Muscle of arm (tissue), 14 donors: ENCODE measurements at places on chromosomes 6 and 20.

- peak; percentile 55 for DNase-seq
Observed at GRCh38 chr6:118746145-118746824, 94.9 kb upstream of the CEP85L start.

GRCh38 chr20:24011282-24011681, 22.7 kb upstream of the GGTLC1 start:
- DNase-seq = no peak

GRCh38 chr6:108560463-108561308, at the start of gene FOXO3:
FOXO3 (plus strand) TSS chr6:108560917; CDS start chr6:108561209, 292 bp downstream.
- peak; percentile 81 for DNase-seq

- DNase-seq = no peak
Observed at GRCh38 chr6:149181304-149181703, 136.2 kb upstream of the TAB2 start.

DNA sequence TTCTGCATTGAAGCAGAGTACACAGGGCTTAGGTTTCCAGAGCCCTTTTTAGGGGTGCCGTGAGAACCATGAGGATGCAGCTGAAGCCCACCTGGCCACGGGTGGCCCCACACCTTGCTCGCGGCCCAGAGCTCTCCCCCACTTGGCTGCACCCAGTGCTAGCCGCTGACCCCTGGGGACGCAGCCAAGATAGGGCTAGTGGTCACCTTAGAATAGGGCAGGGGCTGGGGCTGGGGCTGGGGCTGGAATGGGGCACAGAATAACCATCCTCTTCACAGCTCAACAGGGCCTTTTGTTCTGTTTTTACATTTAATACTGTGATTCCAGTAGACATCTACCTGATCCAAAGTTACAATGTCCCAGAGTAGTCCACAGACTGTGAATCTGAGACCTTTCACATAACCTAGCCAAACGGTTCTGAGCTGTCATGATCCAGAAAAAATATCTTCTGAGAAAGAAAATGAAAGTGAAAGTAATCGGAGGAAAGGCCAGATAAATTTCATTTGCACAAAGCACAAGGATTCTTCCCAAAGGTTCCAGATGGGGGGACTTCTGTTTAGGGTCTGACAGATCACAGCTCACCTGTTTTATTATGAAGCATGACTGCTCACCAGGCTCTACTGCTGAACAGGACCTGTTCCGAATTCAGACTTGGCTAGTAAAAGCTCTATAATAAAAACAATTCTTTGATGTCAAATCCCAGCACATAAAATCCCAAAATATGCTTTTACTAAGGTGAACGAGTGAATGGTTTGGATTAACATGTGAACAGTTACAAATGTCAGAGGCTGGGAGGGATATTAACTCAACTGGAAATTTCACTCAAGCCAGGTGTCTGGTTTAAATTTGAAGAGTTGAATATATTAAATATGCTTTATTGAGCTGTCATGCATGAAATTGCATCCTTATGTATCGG, 401.9 kb downstream of the THBS2 start:
- peak; percentile 20 for DNase-seq

DNA sequence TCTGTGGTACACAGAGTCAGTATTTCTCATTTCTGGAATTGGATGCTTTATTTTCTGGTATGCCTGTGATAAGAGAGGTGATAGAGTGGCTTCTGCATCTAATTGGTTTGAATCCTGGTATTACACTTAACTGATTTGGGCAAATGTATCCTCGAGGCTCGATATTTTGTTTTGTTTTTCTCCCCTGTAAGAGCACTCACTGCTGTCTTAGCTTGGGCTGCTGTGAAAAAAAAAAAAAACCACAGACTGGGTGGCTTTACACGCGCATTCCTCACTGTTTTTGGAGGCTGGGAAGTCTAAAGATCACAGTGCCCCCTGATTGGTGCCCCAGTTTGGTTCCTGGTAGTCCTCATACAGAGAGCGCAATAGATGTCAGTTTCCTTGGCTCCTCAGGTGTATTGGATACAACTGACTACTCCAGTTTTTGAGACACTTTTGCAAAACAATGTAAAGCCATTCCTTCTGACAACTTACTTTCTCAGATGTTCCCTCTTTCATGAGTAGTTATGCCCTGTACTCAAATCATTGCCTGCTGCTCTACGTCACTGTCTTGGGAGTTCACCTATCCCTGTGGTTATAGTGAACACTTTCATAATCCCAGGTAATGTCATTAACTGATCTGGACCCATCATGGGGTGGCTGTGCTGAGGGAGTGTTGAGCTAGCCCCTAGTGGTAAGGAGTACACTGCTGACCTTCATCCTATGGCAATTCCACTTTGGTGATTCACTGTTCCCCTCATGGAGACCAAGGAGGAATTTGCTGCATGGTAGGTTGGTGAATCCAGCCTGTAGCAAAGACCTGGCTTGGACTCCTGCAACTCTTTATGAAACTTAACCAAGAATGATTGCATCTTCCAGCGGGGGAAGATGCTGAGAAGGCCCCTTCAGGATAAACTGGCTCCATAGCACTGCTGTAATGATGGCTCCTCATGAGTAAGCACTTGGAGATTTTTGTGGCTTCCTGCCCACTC, 3.5 kb upstream of the ACAT2 start:
- no peak for DNase-seq

DNA sequence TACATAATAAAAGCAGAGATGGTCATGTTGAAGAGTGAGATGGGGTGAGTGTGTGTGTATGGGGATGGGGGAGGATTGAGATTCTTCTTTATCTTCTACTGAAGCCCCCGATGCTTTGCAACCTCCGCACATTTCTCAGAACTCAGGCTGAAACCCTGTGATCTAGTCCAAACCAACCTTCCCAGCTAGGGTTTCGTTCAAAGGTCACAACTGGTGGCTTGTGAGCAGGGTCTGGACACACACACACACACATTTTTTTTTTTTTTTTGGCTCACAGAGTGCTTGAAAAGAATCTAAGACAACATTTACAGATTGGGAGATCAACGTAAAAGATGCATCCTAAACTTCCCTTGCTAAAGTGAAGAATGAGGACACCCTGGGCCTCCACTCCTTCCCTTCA, 225.0 kb upstream of the AGPAT4 start:
- DNase-seq = no peak

- DNase-seq = no peak
Observed at GRCh38 chr6:58113960-58114359, 796.5 kb downstream of the PRIM2 start.

DNA sequence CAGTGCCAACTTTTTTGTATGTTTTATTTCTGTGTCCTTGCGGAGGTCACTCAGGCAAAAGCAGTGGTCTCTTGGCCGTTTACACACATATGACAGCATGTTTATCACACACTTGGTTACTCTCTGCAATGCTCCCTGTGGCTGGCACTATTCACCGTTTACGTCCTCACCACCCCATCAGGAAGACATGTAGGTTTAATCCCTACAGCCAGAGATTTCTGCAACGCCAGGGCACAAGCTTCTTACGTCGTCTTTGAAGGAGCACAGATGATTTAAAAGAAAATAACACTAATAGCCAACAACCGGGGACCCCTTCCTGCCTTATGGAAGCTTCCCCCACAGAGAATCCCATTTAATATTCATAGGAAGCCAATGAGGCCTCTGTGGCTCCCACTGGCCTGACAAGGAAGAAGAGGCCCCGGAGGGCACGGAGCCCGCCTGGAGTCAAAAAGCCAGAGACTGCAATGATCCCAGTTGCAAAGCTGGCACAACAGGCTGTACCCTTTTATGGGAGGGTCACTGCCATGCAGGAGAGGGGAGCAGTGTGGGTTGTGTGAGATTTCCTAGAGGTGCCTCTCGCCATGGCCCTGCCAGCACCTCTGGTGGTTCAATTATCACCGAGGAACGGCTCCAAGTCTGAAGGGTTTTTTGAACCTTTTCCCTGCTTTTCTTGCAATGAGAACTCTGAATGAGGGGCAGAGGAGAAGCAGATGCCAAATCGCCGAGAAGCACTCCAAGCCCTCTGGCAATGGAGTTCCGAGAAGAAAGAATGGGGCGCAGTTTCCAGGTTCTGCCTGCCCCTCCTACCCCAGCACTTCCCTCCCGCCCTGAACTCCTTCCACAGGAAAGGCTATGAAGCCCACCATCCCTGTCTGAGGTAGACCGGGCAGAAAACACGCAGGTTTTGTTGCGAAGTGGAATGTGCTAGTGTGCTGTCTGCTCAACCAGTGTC, 96.2 kb downstream of the THBS2 start:
- peak; percentile 72 for DNase-seq

GRCh38 chr20:54004445-54004844, 65.9 kb downstream of the BCAS1 start:
- no peak for DNase-seq

- no peak for DNase-seq
Observed at GRCh38 chr6:140846503-140847261, 1286.0 kb upstream of the GJE1 start.

DNA sequence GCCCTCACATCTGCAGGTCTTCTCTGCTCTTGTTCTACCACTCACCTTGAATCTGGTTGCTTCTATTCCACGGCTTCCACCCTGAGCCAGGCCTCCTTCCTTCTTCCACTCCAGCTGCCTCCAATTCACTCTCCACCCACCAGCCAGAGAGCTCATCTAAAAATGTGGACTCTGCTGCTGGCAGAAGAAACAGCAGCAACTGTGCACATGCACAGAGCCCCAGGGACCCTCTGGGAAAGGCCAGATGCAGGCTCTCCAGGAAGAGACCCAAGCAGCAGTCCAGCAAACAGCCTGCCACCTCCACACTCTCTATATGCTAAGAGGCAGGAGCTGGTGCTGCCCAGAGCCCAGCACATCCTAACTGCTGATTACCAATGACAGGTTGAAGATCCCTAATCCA, 162.6 kb upstream of the TOP1 start:
- DNase-seq = peak; percentile 63

DNA sequence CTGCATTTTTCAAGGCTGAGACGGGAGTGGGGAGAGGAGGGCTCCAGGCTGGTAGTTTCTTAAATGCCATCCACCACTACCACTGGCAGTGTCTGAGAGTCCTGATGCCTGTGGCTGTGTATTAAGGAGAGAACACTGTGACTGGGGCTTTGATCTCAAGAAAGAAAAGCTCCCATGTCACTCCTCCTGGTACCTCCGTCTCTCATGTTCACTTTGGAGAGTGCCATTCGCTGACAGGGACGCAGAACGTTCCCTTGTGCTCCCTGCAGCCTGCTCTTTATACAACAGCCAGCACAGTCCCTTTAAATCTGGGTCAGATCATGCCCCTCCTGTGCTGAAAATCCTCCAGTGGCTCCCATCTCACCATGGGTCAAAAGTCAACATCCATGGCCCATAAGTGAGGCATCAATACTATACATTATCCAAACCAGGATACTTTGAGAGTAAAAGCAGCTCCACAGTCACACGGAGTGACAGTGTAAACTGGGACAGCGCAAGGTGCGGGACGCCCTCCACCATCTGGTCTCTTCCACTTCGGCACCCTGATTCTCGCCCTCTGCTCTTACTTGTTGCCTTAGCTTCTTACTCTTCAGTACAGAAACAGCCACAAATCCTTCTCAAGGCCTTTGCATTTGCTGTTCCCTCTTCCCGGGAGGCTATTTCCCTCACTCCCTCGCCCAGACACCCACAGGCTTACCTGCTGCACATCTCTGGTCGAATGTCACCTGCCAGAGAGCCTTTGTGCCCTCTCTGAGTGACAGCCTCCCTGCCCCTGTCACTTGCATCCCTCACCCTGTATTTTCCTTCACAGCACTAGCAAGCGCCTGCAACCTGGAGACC, 20.0 kb downstream of the PDYN start:
- DNase-seq = no peak

DNA sequence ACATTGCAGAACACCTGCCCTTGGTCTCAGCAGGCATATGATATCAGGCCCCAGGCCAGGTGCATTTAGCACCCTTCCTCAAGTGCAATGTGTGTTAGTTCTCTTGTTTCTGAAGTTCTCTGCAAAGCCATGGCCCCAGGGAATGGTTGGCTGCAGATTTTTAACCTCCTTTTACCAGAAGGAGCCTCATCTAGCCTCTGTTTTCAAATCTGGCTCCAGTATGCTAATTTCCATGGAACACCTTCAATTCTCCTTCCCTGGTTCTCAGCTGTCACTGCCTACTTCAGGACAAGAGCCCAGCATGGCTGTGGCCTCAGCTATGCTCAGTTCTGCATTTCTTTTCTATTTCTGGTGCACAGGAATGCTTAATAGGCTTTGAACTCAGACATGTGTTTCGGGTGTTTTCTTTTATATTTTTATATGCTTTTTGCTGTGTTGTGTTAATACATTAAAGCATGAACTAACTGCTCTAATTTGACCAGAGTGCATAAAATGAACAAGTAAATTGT, 51.6 kb upstream of the OGFRL1 start:
- DNase-seq = no peak

- DNase-seq = no peak
Observed at GRCh38 chr20:45138561-45139300, 14.5 kb upstream of the WFDC12 start.

DNA sequence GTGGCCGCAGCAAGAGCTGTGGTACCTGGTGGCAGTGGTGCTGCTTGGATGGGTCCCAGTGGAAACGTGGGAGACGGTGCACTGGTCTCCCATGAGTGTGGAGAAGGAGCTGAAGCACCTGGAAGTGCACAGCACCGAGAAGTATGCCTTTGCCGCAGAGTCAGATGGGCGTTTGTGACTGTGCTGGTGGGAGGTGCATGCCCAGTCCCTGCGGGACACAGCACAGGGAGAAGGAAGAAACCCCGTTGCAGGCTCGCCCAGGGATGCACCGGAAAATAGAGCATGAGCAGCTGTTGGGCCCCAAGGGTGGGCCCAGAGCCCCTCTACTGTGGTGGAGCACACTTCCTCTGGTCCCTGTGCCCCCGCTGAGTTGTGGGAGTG, 19.3 kb upstream of the RGS17 start:
- DNase-seq = no peak

- DNase-seq = peak; percentile 43
Observed at GRCh38 chr6:160973311-160974250, 18.0 kb upstream of the MAP3K4 start.

DNA sequence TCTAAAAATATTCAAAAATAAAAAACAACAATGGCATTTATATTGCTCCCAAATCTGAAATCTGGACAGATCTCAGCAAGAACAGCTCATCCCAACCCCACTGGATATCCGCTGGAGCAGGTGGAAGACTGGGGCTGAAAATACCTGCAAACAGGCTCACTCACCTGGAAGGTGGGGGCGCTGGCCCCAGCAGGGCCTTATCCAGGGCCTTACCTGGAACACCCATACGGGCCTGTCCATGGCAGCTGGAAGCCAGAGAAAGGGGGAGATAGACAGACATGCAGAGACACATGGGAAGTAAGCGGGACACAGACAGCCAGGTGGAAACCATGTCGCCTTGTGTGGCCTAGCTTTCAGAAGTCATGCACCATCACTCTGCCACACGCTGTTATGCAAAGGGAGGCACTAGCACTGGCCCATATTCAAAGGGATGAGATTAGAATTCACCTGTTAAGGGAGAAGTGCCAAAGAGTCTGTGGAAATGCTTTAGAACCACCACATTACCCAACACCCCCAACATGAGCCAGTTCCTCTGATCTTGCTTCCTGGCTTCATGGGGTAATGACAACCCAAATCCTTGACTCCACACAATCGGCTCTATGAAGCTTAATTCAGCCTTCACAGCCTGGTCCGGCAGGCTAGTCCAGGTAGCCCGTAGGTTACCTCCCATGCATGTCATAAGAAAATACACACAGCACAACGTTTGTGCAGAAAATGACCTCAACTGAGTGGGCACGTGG, 99.0 kb upstream of the CDYL start:
- DNase-seq = no peak

GRCh38 chr20:41248368-41249024, 69.0 kb downstream of the ZHX3 start:
- DNase-seq = peak; percentile 57

GRCh38 chr6:14270142-14270893, 152.7 kb downstream of the CD83 start:
- DNase-seq = no peak

- DNase-seq = no peak
Observed at GRCh38 chr6:14953836-14954235, 292.0 kb upstream of the JARID2 start.
